ENCODE measurements at places on chromosomes 12 and 14.

DNA sequence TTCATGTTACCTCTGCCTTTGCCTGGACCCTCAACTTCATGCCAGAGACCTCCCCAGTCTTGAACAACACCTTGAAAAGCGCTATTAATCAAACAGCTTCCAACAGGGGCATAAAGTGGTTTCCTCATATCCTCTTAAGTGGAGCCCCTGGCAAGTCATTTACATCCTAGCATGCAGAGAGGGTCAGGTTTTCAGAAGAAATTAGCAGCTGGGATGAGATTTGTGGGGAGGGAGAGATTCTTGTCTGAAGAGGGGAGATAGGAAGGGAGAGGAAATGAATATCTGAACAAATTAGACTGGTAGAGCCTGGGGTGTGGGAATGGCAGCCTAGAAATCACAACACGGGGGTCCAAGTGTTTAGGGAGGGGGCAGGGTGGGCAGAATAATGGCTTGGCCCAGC lies 45.6 kb downstream of the CALM1 start:
- DNase-seq = no peak

DNA sequence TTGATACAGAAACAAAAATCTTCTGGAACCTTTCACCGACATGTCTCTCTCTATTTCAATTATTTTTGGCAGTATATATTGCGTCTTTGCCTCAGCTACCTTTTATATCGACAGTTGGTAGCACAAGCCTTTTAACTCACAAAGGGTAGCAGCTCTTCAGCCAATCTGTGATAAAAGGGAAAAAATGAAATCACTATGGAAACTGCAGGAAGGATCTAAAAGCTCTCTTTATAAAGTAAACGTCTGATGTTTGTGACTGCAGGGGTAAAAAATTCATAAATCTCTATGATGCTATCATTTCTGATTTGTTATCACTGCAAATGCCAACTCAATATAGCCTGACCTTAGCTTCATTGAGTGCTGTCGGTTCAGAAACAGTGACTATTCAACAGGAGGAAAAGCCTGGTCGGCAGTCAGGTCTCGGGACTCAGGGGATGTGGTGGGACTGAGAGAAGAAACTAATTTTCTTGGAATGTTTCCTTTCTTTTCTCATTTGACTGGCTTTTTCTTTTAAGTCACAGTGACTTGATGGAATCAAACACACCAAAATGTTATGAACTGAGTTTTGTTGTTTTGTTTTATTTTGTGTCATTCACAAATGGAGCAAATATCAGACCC lies 5.9 kb upstream of the RMST start:
- DNase-seq = no peak

- DNase-seq = no peak
Measured at GRCh38 chr14:55092341-55092740, 36.7 kb upstream of the LGALS3 start.

DNA sequence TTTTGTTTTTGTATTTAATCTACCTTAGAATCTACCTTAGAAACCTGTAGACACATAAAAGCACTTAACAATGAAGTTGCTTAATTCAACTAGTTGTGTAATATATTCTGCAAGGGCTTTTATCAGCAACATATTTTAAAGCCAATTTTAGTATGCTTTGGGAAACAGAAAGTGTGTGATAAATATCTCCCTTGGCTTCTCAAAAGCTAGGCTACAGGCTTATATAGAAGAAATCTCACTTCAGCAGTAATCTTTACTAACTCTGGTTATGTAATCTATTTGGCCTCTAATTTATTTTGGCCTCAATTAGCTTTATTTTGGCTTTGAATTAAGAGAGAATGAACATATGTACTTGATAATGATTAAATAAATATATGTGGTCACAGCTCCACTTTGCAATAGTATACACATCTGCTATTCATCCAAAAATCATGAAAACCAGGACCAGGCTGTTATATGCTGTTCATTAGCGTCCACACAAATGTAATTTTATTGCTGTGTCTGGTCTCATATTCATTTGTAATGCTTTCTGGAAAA lies 37.2 kb downstream of the LRP6 start:
- DNase-seq = no peak

DNA sequence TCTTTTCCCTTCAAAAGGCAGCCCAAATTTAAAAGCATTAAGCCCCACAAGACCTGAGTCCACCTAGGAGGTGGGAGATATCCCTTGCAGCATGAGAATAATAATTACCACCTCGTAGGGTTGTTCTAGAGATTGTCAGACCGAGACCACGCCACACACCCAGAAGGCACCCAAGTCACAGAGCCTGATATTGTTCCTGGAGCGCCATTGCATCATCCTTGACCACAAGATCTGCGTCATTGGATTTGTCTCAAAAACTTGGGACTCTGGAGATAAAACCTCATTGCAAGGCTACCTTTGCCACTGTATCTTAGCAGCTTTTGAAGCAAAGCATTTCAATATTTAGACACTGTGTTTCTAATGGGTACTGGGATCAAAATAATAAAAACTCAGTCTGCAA lies 29.4 kb upstream of the PPP2R5C start:
- no peak for DNase-seq

- DNase-seq = no peak
Measured at GRCh38 chr14:100025111-100025510, 40.1 kb upstream of the EVL start.

- DNase-seq = no peak
Measured at GRCh38 chr14:50714450-50715073, 46.5 kb upstream of the SAV1 start.

- DNase-seq = no peak
Measured at GRCh38 chr14:91847693-91848092, 19.6 kb downstream of the TC2N start.
